ENCODE measurements at places on chromosomes 12 and 14.
A peak's percentile ranks its signal among the peaks of the same experiment; 100 is the strongest.

GRCh38 chr12:90111791-90112580 lies 403.3 kb upstream of the ATP2B1 start:
- no peak for DNase-seq

DNA sequence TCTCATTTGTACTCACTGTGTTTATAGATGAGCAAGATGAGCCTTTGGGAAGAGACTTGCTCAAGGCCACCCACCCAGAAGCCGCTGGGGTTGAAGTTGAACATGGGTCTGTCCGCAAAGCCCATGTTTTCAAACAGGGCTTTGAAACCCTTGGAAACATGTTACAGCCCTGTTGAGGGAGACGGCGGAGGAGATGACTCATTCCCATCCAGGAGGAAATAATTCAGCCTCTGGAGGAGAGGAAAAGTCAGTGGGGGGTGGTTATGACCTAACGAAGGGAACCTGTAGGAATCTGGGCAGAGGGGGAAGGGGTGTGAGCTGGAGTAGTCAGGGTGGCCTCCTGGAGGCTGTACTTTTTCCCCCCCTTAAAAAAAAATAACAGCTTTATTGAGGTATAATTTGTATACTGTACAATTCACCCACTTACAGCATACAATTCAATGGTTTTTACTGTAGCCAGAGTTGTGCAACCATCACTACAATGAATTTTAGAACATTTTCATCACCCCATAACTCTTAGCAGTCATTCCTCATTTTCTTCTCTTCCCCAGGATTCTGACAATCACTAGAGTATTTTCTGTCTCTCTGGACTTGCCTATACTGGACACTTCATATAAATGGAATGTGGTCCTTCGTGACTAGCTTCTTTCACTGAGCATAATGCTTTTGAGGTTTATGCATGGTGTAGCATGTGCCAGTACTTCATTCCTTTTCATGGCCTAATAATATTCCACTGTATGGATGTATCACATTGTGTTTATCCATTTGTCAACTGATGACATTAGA lies 1.9 kb upstream of the RIN3 start:
- DNase-seq, result peak; percentile 98

GRCh38 chr12:124764870-124765580 lies 98.6 kb downstream of the SCARB1 start:
- DNase-seq, result peak; percentile 100

DNA sequence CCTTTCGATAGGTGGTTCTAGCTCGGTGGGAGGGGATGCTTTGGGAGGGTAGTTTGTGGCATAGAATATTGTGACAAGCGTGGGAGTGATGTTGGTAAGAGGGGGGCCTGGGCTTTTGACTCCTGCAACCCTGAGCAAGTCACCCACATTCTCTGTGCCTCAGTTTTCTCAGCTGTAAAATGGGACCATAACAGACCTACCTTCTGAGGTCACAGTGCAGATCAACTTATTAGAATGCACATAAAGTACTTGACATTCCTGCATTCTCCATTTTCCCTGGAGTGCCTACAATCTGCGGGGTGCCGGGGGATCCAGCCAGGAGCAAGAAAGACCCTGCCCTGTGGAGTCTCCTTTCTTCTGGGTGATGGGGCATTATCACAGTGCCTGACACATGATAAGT lies 63.2 kb downstream of the SLC24A4 start:
- no peak for DNase-seq

- DNase-seq, result no peak
Observed at GRCh38 chr14:50924843-50925242, 19.4 kb downstream of the PYGL start.

DNA sequence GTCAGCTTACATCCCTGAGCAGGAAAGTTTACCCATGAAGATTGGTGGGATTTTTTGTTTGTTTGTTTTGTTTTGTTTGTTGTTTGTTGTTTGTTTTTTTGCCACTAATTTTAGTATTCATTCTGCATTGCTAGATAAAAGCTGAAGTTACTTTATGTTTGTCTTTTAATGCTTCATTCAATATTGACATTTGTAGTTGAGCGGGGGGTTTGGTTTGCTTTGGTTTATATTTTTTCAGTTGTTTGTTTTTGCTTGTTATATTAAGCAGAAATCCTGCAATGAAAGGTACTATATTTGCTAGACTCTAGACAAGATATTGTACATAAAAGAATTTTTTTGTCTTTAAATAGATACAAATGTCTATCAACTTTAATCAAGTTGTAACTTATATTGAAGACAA lies 37.6 kb downstream of the CD9 start:
- DNase-seq, result no peak

- DNase-seq, result peak; percentile 95
Observed at GRCh38 chr12:118307069-118307954, 65.4 kb downstream of the TAOK3 start.

DNA sequence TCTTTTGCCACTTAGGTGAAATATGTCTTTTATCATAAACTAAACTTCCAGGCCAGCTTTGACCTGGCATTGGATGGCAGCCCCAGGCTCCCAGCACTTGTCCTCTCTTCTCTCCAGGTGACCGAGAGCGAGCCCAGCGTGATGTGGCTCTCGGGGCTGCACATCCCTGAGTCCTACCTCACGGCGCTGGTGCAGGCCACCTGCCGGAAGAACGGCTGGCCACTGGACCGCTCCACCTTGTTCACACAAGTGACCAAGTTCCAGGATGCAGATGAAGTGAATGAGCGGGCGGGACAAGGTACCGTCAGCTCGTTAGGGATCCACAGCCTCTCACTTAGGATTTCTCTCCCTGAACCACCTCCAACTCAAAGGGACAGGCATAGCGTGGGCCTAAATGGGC lies 39.4 kb downstream of the CCDC92 start:
- DNase-seq, result no peak

DNA sequence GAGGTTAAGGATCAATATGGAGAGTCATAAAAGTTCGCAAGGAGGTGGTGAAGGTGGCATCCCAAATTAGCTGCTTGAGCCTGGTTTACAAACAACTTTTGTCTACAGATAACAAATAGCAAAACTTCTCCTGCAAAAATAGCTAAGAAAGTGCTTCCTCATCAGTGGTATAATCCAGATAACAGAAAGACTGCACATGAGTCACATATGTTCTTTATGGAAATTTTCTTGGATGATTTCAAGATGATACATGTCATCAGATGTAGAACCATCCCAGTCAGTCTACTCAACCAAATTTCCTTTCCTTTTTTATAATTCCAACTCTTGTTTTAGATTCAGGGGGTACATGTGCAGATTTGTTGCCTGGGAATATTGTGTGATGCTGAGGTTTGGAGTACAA lies 133.0 kb downstream of the BTG1 start:
- DNase-seq, result no peak

GRCh38 chr14:61213191-61213621 lies 67.9 kb downstream of the TMEM30B start:
- DNase-seq, result peak; percentile 83

GRCh38 chr14:24052656-24053547 lies 1.1 kb downstream of the CARMIL3 start:
- no peak for DNase-seq

DNA sequence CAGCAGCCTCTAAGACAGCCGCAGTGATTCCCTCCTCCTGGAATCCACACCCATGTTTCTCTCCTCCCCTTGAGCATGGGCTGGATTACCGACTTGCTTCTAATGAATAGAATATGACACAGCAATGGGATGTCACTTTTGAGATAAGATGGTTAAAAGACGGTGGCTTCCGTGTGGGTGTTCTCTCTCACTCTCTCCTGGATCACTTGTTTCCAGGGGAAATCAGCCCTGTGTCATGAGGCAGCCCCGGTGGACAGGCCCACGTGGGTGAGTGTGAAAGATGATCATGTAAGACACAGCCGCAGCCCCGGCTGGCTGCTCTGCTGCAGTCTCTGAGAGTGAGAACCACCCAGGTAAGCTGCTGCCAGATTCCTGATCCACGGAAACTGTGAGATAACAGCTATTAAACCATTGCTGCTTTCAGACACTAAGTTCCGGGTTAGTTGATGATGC lies 10.7 kb downstream of the MOAP1 start:
- no peak for DNase-seq

DNA sequence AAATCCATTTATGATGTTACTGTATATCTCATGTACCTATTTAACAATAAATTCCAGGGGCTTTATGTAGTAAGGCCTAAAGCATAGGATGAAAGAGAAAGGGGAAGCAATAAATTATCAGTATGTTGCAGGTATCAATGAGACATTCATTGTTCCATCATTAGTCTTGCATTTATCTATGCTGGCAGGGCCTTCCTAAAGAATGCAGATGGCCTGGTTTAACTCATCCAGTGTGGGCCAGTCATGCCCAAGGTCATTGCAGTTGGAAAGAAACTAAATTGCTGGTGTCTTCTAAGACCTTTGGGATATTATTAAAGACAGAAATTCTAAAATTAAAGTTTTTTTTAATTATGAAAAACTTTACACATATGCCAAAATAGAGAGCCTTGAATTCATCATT lies 98.3 kb downstream of the AVPR1A start:
- no peak for DNase-seq

DNA sequence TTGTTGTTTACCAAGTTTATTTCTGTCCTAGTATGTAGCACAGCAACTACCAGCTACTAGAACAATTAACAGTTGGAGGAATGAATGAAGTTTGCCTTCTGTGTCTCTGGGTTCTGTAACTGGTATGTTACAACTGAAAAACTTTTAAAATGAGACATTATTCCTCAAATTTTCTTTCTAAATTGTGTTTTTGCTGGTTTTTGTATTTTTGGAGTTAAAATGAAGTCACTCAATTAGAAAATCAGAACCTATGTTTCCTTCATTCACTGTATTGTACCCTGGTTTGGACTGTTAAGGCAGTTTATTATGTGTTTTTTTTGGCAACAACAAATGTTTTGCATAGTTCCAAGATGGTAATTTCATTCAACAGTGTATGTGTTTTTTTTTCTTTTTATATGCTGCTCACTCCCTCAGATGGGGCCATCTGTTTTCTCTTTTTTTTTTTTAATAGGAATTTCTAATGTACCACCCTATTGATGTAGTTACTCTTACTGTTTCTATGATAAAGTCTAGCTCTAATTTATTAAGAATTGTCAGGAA lies 30.2 kb upstream of the EVL start:
- no peak for DNase-seq

GRCh38 chr12:130881046-130881445 lies 9.2 kb downstream of the RAN start:
- DNase-seq, result no peak

GRCh38 chr12:48858043-48858442 lies 6.1 kb upstream of the DDX23 start:
- no peak for DNase-seq

- no peak for DNase-seq
Observed at GRCh38 chr14:71148627-71149026, 241.4 kb downstream of the PCNX1 start.

DNA sequence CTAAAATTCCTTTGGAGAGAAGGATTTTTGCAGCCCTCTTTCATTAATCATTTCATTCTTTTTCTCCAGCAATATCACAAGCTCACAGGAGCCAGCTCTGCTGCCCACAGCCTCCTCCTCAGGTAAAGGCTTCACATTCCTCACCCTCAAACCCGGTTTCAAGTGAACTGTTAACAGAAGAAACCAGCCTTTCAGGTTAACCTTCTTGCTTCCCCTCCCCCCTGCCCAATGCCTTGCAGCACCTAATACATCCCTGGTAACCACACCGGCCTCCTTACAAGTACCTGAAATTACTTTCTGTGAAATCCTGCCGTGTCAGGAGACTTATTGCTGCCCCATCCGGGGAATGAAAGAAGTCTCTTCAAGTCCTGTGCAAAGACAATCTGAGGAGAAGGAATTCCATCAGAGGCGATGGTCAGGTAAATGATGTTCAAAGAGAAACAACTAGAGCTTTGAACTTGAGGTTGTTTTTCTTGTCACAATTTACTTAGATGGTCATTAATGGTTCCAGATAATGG lies 111.2 kb downstream of the MYRFL start:
- DNase-seq, result no peak

- DNase-seq, result no peak
Observed at GRCh38 chr14:78170203-78170602, at the start of gene NRXN3. Gene NRXN3 (plus strand): TSS chr14:78170373. CDS start chr14:78243094, 72,721 bp downstream.

DNA sequence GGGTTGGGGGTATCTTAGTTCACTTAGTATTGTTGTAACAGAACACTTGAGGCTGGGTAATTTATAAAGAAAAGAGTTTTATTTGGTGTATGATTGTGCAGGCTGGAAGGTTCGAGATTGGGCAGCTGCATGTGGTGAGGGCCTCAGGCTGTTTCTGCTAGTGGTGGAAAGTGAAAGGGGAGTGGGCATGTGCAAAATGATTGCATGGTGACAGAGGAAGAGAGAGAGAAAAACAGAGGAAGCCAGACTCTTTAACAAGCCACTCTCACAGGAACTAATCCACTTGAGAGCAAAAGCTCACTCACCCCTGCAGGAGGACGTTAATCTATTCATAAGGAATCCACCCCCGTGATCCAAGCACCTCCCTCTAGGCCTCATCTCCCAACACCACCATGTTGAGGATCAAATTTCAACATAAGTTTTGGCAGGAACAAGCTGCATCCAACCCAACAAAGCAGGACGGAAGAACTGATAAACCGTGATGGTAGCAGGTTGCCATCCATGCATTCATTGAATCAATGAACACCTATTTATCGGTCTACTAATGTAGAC lies 165.0 kb upstream of the GZMB start:
- no peak for DNase-seq

DNA sequence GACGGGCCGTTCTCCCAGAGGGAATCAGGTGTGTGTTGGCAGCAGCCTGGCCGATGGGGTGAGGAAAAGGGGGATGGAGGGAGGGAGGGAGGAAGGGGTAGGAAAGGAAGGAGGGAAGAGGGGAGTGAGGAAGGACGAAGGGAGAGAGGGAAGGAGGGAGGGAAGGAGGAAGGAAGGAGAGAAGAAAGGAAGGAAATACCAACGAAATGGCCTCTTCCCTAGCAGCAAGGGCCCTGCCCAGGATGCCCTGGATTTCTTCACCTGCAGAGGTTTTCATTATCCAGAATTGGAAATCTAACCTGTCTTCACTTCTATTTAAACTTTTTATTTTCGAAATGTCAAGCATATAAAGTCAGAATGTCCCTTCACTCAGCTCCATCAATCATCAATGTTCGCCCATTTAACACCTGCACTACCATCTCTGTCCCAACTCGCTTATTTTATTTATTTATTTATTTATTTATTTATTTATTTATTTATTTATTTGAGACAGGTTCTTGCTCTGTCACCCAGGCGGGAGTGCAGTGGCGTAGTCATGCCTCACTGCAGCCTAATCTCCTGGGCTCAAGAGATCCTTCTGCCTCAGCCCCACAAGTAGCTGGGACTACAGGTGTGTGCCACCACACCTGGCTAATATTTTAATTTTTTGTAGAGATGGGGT lies 70.7 kb downstream of the ACACB start:
- DNase-seq, result no peak

GRCh38 chr12:111425655-111426054 lies 19.9 kb downstream of the SH2B3 start:
- no peak for DNase-seq

- no peak for DNase-seq
Observed at GRCh38 chr12:78829690-78830089, 34.9 kb upstream of the SYT1 start.

Measured in AG10803 (cell line).